ENCODE measurements at places on chromosomes 6 and 20.

DNA sequence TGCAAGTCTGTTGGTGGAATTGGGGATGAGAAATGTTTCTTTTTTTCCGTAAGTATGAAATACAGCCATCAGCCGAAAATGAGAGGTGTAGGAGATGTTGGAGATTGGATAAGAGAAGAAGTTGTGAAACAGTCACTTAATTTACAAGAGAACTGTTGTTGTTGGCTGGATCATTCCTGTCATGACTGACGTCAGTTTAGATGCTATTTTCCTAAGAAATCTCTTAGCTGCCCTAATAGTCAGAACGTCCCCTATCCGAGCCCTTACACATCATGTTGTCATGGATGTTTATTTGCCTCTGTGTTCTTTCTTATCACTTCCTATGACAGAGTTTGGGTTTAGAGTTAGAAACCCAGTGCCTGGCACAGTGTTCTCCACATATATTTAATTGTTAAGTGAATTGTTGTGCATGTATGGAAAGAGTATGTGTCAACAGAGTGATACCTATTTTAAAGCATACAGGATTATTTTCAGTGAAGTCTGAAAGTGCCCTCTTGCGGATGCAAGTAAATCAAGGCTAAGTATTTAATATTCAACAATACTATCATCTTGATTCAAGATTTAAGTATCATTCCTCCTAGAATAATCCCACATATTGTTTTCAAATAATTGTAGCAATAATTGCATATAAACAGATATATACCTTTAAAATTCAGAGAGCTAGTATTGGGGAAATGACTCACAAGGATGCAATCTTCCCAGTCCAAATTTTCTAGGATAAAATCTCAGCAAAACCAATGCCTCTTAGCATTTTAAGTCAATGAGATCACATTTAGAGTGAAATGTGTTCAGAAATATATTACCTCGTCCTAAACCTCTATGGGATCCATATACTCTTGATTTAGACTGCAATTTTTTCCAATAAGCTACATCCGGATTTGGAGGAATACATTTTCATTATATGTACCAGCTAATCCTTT, 309.9 kb upstream of the NOX3 start:
- DNase-seq = no peak

- DNase-seq = no peak
Measured at GRCh38 chr6:87282743-87283142, 39.6 kb upstream of the SMIM8 start.

DNA sequence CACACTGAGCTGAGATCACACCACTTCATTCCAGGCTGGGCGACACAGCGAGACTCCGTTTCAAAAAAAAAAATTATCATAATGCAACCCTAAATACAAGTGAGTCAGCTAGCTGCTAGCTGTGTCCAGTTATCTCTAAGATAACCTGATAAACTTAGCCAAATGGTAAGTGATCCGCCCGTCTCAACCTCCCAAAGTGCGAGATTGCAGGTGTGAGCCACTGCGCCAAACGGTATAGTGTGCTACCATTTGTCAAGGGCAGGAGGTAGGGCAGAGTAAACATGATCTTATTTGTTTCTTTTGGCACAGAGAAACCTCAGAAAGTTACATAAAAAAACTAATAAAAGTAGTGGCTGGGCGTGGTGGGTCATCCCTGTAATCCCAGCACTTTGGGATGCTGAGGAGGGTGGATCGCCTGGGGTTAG, 4.7 kb upstream of the C6orf132 start:
- DNase-seq = no peak

- no peak for DNase-seq
Measured at GRCh38 chr20:13278812-13279570, 57.9 kb downstream of the ISM1 start.

DNA sequence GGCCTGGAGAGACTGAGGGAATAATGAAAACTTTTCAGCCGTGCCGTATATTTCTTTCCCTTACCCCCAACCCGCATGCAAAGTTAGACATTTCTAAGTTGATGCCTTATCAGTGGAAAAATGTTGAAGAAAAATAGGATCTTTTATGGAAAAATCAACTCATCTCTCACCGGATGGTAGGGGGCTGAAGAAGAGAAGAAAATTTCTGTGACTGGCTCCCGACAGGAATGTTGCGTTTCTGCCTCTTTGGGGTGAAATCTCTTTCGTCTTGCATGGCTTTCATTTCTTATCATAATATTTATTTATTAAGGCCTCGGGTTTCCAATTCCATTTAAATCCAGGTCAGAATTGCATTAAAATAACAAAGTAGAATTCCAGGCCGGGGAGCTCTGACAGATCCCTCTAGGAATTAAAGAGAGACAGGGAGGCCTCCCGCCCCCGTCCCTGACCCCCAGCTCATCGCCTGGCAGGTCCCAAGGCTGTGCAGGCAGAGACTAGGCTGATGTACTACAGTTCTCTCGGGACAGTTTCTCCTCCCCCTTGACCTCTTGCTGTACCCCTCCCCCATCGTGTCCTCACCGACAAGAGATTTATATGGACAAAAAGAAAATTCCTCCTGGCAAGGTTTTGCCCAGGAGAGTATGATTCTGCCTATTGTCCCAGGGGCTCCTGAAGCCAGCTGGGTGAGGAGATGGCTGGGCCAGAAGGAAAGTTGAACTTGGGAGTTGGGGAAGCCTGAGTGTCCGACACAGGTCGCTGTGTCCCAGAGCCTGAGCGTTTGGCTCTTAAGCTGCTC, 1.3 kb downstream of the SCUBE3 start:
- DNase-seq = no peak

DNA sequence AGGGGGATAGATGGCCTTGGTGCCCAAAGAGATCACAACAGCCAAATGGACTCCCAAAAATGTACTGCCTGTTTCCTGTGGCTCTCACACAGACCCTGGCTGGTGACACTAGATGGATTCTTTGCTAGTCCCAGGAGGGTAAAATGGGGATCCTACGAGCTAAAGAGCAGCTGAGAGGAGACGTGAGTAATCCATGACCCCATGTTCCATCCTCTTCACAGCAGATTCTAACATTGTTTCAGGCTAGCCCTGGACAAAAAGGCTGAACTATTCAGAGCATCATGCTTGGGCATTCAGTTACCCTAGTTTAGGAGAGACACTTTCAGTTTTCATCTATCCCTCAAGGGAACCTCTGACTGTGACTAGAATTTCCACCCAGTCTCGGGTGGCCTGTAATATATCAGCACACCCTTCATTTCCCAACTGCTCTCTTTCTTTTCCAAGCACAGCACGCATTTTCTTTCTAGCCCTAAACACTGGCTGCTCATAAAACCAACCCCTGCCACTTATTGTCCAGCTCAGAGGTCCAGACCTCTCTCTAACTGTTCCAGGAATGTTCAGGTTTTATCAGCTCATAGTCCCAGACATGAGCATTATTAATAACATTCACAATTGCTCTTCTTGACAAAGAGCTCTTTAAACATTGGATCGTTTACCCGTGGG, 48.5 kb downstream of the SLC22A1 start:
- no peak for DNase-seq

DNA sequence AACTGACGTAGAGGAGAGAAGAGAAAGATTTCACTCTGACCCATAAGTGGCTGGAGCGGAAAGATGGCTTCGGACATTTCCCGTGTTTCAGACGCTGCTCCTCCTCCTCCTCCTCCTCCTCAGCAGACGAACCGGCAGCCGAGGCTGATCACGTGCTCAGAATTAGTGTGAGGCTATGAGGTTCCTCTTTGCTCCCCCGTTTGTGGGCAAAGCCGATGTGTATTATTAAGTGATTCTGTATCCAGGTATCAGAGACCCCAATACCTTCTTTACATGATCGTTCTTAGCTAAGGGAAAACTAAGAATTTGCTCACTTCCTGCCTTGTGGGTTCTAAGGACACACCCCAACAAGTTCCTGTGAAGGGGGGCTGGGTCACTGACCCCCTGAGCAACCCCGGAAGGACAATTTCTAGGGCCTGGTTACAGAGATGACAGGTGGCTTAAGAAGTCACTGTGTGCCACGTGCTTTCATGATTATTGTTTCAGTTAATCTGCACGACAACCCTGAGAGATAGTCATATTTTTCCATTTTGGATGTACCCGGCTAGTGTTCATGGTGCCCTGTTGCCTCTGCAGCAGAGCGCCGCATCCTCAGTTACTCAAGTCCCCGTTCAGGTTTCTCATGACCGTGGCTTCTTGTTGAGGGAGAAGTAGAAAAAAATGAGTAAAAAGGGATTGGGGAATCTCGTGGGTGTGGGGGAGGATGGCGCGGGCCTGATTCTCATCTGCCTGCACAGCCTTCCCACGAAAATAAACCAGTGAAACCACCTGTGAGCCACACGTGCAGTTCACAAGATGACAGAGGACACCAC, 671.8 kb downstream of the QKI start:
- DNase-seq = no peak

- DNase-seq = no peak
Measured at GRCh38 chr6:42714098-42714761, 8.2 kb downstream of the PRPH2 start.

GRCh38 chr6:131414956-131415355, 158.1 kb upstream of the ARG1 start:
- no peak for DNase-seq

DNA sequence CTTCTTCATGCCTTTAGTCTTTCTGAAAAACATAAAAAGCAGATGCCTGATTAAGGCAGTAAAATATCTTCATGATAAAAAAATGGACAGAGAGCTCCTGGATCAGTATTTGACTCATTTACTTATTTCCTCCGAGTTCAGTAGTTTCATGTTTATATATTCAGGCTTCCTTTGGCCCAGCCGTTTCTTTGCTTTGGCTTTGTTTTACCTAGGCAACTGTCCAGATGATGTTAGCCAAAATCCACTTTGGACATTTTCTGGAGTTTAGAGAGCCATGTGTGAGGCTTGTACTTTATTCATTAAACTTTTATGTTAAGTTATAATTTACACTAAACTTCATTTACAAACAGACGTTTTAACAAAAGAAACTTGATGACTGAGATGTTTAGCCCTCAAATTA, 307.1 kb upstream of the RSPO3 start:
- DNase-seq = no peak

DNA sequence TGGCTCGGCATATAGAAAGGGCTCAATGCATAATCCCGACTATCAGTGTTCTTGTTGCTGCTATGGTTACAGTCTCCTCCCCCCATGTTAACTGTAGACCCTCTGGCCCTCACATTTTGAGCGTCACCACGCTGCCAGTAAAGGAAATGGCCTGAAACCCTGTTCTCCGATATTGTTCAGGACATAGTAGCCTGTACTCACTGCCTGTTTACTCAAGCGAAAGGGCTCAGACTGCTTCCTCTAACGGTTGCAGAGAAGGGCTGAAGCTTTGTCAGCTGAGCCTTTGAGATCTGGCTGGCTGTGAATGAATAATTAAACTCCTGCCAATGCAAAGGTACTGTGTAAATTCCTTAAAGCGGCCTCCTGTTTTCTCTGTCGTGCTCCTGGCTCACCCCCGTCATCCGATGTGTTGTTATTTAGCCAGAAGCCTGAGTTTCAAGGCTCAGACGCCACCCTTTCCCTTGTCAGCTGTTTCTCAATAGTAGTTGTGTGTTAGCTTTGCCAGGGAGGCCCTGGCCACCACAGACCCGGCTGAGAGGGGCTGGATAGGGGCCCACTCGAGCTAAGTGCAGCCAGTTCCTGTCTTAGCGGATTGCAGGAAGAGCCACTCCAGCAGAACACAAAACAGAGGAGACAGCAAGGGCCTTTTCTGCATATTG, 31.2 kb upstream of the RALGAPA2 start:
- DNase-seq = no peak

- DNase-seq = no peak
Measured at GRCh38 chr6:47147175-47147727, 105.1 kb upstream of the ADGRF1 start.

DNA sequence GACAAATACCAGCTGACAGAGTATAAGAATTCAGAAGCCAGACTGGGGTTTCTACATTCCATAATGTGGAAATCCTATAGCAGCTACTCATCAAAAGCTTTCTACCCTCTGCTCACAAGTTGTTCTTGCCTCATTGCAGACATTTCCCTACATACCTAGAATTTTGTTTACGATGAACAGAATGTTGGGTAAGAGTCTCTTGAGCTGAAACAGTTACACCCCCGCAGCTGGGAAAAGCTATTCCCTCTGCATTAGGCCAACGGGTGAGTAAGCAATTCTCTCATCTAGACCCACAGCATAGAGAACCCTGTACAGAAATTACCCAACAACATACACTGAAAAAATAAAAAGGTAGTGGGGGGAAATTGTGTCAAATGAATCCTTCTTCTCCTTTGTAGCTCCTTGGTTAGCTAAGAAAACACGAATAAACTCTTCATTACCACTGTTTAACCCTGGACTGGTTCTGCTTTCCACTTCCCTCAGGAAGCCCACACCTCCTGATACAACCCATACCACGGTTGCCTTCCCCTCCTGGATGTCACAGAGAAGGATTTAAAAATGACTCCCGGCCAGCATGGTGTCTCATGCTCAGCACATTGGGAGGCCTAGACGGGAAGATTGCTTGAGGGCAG, 215.0 kb upstream of the SHLD1 start:
- DNase-seq = no peak

- DNase-seq = peak; percentile 45
Measured at GRCh38 chr6:35294308-35294945, 3.2 kb upstream of the DEF6 start.

DNA sequence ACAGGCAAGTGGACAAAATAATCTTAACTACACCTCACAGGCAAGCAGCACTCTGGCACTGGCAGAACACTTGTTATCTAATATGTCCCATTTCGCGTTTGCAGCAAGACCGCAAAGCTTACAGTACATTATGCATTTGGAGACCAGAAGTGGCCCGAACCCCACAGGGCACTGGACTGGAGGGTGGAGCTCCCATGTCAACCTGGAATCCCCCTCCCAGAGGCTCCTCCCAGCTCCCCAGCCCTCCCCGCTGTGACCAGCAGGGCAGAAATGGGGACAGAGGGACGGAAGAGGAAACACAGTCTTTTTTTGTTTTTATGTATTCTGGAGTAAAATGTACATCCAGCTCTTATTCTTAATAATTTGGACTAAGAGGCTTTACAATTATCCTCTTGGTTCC, 263.7 kb downstream of the SMOC2 start:
- no peak for DNase-seq

- DNase-seq = no peak
Measured at GRCh38 chr20:33472868-33473435, 16.9 kb upstream of the CBFA2T2 start.

DNA sequence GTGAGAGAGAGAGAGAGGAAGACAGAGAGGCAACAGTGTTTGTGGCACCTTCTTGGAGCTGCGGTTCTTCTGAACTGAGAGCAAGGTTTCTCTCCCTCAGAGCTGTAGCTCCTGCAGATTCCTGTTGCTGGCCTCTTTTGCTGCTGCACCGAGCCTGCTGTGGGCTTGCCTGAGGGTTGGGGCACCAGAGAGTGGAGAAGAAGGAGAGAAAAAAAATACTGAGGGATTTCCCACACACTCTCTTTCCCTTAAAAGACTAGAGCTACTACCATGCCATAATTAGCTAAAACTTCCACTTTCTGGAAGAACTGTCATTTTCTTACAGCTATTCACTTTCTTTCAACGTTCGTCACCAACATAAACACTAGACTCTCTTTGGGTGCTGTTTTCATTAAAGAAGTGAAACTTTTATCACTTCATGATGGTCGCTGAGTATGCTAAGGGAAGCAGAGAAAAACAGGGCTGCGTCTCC, 18.2 kb upstream of the ECI2 start:
- no peak for DNase-seq
